Forelimb muscle (tissue), 1 donor: ENCODE measurements at places on chromosomes 5 and 9. TPM values are rescaled to one million over a fixed set of nuclear protein-coding genes. Genes with fewer than 3 reads are reported as not detected.

- DNase-seq = no peak
Measured at GRCh38 chr9:129150672-129151211, 27.3 kb downstream of the IER5L start.

TRIP13 gene
- polyA plus RNA-seq = 6.6 TPM

MRPL41 gene
- 27.6 TPM for polyA plus RNA-seq

- no peak for DNase-seq
Measured at GRCh38 chr5:142486020-142486419, 161.2 kb upstream of the SPRY4 start.
